Stimulated activated CD8-positive, alpha-beta memory T cell treated with anti-CD3 and anti-CD28 coated beads, Interleukin-15, amount 100 ng/mL, for 1 hour (primary cell): ENCODE measurements at places on chromosomes 5 and 9.

- DNase-seq, result no peak
Observed at GRCh38 chr5:61589946-61590345, 257.9 kb downstream of the ZSWIM6 start.

- no peak for DNase-seq
Observed at GRCh38 chr9:19650312-19650711, 138.5 kb downstream of the SLC24A2 start.

- no peak for DNase-seq
Observed at GRCh38 chr9:135502168-135502872, 1.8 kb downstream of the MRPS2 start.

- no peak for DNase-seq
Observed at GRCh38 chr5:139881143-139881733, 85.6 kb downstream of the PSD2 start.

GRCh38 chr5:82884821-82885471, 192.2 kb downstream of the TMEM167A start:
- no peak for DNase-seq

- no peak for DNase-seq
Observed at GRCh38 chr5:148372166-148372725, 11.5 kb upstream of the FBXO38 start.
